ENCODE measurements at places on chromosomes 13 and 19.

- DNase-seq, result no peak
Measured at GRCh38 chr13:51807041-51807440, 3.1 kb upstream of the DHRS12 start.

DNA sequence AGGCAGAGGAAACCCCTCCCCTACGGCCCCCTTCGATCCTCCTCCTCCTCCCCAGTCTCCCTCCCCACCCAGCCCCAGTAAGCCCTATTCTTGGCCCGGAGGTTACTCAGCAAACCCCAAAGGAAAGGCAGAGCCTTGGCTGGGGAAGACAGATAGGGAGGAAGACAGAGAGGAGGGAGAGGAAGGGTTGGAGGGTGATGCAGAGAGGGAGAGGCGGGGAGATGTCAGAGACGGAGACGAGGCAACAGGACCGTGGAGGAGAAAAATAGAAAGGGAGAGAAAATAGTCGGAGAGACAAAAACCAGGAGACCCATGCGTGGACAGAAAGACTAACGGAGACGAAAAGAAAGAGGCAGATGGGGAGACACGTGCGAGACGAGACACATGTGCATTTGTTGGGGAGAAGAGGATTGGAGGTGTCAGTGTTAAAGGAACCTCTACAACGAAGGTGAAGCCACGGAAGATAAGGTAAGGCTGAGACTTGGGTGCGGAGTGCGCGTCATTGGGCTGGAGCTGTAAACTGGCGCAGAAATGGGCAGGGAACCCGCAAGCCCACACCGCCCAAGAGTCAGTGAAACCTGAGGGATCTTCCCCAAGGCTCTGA lies 2.9 kb downstream of the TGFB1 start:
- peak; percentile 87 for DNase-seq

GRCh38 chr13:23651887-23652286 lies 81.7 kb downstream of the TNFRSF19 start:
- DNase-seq, result no peak

DNA sequence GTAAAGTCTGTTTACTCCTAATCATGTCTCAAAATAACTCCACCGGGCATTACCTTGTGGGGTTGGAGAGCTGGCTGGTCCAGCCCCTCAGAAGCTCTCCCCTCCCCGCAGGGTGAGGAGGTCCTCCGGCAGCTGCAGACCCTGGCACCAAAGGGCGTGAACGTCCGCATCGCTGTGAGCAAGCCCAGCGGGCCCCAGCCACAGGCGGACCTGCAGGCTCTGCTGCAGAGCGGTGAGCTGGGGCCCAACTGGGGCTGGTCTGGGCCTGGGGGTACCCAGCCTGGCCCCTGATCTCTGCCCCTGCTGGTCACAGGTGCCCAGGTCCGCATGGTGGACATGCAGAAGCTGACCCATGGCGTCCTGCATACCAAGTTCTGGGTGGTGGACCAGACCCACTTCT lies 20.2 kb downstream of the HIPK4 start:
- no peak for DNase-seq

All from GDM1 (cell line).